ENCODE measurements at places on chromosomes 3 and 15.
A peak's percentile ranks its signal among the peaks of the same experiment; 100 is the strongest.

DNA sequence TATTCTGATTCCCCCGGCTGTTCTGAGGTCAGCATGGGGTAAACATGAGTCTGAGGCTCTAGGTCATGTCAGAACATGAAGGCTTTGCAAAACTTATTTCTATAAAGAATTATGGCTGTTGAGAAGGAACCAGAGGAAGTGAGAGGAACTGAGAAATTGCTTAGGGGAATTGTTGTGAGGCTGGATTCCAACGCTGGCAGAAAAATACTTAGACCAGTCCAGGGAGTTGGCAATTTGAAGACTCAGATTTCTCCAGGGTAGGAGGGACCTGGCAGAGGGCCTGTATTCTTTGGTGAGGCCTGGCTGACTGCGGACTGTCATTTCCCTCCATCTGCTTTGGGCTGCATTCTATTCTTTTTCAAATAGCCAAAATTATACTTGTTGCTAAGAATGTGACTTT lies 155.5 kb downstream of the PLD1 start:
- DNase-seq, result no peak

DNA sequence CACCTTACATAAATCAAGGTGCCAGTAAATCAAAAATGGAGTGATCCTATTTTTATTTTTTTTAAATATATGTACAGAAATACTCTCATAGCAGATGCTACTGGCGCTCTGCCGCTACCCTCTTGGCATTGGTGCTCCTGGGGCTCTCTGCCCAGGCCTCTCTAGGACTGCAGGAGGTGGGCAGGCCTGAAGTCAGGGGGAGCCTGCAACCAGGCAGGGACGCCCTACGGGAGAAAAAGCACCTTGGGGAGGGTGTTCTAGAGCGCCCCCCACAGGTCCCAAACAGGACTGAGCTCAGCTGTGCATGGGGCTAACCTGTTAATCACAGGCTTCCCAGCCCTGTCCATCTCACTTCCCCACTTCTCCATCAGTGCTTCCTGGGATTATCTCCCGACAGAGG lies 192.5 kb downstream of the SHQ1 start:
- DNase-seq, result no peak

GRCh38 chr3:141955175-141955574 lies 78.7 kb downstream of the ATP1B3 start:
- no peak for DNase-seq

DNA sequence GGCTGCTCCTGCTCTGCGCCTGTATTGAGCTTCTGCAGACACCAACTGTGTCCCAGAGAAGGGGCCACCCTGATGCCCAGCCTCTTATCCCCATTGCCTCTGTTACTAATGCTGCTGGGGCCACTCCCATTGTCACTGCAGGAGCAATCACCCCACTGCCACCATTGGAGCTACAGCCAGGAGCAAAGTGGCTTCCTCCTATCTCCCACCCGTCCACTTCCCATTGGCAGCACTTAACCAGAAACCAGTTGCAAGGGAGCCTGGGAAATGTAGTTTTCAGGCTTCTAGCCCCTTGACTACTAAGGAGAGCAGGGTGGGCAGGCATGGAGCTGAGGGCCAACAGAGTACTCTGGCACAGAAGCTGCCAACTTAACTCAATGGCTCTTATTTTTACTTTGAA lies 55.9 kb upstream of the KLF13 start:
- no peak for DNase-seq

GRCh38 chr3:161372321-161373260 lies 1.3 kb upstream of the SPTSSB start:
- peak; percentile 14 for DNase-seq

DNA sequence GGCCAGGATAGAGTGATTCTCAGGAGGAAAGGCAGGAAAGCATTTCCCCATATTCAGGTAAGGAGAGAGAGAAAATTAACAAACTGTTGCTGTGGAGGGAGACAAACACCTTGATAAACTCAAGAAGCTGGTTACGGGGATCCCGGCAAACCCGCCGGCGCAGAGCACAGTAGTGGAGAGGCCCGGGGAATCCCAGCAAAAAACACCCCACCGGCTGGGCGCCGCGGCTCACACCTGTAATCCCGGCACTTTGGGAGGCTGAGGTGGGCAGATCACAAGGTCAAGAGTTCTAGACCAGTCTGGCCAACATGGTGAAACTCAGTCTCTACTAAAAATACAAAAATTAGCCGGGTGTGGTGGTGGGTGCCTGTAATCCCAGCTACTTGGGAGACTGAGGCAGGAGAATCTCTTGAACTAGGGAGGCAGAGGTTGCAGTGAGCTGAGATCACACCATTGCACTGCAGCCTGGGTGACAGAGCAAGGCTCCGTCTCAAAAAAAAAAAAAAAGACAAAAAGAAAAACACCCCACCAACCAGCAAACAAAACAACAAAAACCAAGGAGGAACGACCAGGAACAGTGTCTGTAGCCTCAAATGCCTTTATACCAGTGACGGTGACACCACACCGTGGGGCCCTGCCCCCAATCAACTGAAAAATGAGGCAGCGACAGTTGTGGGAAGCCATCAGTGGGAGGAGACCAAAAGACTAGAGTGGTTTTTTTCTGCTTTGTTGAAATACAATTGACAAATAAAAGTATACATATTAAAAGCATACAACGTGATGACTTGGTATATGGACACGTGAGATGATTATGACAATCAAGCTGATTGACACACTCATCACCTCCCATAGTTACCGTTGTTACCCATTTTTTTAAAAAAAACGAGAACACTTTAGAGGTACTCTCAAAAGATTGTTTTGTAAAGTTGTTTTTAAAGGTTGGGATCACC lies 40.2 kb upstream of the IDH2 start:
- DNase-seq, result peak; percentile 50

DNA sequence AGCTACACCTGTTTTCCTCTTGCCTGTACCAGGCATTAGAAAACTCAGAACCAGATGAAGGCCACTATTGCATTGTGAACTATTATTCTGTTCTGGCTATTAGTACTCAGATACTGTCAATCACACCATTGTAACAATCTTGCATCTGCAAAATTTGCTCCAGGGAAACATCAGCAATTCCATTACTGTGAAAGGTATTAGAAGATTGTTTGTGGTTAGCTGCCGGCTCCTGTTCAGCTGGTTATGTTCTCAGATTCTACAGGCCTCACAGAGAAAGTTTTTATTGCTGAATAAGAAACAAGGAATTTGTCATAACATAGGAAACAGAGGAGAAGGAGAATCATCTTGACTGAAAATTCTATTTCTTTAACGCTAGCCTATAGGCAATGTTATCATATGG lies 179.9 kb downstream of the PLOD2 start:
- DNase-seq, result no peak

DNA sequence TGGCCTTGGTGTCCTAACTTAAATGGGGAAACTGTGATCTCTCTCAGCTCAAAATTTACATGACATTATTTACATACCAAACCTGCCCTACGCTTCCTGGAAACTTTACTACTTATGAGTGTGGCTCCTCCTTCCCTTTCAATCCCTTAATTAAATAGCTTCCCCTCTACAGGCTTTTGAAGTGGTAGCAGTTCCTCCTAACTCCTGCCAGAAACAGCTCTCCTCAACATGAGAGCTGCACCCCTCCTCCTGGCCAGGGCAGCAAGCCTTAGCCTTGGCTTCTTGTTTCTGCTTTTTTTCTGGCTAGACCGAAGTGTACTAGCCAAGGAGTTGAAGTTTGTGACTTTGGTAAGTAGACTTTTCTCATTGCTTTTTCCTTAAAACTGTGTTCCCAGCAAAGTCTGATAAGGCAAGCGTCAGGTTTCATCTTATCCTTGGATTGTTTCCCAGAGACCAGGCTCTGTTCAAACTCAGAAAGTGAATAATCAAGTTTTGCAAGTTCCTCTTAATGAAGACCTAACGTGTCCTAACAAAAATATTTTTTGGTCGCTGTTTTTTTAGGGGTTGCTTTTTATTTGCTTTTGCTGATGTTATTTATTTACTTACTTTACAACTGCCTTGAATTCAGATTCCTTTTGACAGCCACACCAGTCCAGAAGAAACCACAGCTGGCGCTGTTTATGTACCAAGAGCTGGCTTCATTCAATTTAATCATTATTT lies at the start of gene ACP3:
ACP3 (plus strand) TSS at position 179 of the 720 bp plus-strand sequence; CDS start at position 229, 50 bp downstream.
- DNase-seq, result no peak

DNA sequence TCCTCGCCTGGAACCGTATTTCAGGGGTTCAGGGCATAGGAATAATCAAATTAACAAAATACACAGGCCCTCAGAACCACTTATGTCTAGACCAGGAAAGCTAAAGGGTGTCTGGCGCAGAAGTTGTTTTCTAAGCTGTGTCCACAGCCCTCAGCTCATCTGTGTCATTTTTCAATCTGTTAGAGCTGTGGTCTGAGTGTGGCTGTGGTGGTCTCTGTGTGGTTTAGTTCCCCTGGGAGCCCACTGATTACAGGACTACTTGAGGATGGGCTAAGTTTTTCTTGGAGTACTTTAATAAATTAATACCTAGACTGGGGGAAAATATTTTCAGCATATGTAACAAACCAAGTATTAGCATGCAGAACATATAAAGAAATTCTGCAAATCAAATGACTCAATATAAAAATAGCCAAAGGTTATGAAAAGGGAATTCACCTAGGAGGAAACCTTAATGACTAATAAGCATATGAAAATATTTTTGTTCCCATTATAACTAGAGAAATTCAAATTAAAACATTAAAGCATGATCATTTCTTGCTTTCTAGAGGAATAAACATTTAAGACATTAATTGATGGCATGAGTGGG lies 186.3 kb downstream of the SATB1 start:
- no peak for DNase-seq

GRCh38 chr3:98779541-98780335 lies 16.6 kb downstream of the ST3GAL6 start:
- DNase-seq, result no peak

DNA sequence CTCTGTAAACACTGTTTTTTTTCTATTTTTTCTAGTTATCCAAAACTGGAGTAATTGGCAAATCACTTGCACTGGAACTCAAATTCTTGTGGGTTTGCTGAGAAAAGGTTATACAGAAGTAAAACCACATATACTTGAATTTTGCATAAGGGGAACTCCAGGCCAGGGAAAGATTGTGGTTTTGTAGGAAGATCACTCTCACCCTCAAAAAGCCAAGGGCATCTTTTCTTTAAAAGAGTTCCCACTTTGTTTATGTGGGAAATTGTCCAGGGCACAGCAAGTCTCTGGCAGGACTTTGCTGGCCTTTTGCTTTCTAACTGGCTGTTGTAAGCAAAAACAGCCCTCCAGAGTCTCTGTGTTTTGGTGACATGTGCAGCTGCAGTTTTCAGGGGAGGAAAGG lies 340.3 kb upstream of the RBMS3 start:
- DNase-seq, result no peak

GRCh38 chr15:83565138-83565537 lies 88.8 kb upstream of the ADAMTSL3 start:
- no peak for DNase-seq

GRCh38 chr3:45684327-45684892 lies 4.8 kb upstream of the SACM1L start:
- DNase-seq, result no peak

DNA sequence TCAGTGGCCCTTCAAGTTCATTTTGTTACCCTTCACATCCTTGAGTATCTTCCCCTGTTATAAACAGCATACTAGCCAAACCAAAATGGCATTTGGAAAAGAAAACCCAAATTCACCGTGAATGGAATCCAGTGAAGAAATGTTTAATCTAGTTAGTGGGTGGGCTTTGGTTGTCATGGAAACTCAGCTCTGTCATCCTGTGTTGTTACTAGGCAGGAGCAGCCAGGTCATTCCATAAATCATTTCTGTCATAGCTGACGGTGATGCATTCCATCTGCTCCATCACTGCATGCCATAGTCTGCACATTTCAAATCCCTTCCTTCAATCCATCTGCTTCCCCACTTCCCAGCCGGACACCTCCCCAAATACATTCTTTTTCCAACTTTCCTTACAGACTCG lies 140.4 kb upstream of the CGNL1 start:
- DNase-seq, result no peak

DNA sequence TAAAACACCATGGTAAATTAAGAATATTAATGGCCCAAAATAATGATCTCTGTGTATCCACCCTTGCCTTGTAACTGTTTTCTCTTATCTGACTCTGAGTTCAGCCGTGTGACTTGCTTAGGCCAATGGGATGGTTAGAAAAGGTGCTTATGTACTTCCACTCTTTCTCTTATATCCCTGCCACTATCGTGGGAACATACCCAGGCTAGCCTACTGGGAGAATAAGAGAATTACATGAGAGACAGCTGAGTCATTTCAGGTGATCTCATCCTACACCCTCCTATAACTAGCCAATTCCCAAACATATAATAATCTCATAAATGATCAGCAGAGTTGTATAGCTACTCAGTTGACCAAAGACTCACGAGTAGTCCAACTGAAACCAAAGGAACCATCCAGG lies 98.3 kb upstream of the ABI3BP start:
- DNase-seq, result no peak

GRCh38 chr3:149967086-149967685 lies 3.5 kb downstream of the PFN2 start:
- DNase-seq, result no peak

GRCh38 chr15:85582131-85583079 lies 202.0 kb downstream of the AKAP13 start:
- peak; percentile 61 for DNase-seq

- no peak for DNase-seq
These were observed 459.9 kb downstream of the MAGI1 start for GRCh38 chr3:65578861-65579260.

DNA sequence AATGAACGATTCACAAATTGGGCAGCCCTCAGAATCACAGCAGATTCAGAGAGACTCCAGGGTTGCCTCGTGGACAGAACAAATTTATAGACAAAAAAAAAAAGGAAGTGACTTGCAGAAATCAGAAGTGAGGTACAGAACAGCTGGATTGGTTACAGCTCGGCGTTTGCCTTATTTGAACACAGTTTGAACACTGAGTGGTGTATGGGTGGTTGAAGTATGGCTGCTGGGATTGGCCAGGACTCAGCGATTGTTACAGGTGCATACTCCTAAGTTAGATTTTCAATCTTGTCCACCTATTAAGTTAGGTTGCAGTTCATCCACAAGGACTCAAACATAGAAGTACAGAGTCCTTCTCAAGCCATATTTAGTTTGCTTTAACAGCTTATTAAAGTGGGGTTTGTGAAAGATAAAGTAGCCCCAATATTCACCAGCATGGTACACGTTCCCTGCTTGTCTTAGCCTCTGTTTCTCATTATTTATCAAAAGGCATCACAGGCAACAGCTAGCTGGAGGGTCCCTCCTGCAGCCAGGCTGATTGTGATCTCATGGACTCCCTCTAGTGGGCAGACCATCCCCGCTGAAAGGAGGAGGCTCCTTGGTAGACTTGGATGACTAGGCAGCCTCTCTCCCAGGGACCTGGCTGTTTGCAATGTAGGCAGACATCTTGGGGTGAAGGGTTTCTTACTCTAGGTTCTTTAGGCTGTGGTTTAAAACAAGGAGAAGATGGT lies 17.6 kb upstream of the ALDH1L1 start:
- no peak for DNase-seq

GRCh38 chr3:194139071-194139813 lies 3.3 kb downstream of the HES1 start:
- DNase-seq, result no peak

GRCh38 chr3:193767353-193768069 lies 174.5 kb downstream of the OPA1 start:
- DNase-seq, result no peak

DNA sequence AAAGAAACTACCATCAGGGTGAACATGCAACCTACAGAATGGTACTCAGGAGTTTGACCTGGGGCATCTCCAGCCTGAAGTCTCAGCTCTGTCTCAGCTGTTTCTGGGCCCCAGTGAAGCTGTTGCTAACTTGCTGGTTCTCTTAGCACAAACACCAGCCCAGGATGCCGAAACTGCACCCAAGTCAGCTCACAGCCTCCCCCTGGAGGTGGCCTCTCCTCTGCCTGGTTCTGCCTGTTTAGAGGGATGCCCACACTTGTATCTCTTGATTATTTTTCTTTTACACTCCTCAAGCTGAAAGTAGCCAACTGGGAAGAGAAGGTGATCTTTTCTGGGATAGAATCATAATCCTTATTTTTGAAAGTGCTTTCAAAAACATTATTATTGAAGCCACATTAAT lies 289.0 kb upstream of the RASGRP1 start:
- no peak for DNase-seq
